ENCODE measurements at places on chromosomes 2 and 18.

- DNase-seq: no peak
Measured at GRCh38 chr2:28802975-28803429, 7.6 kb upstream of the SPDYA start.

GRCh38 chr2:174330945-174331594 is 3.7 kb upstream of the SP9 start:
- no peak for DNase-seq

DNA sequence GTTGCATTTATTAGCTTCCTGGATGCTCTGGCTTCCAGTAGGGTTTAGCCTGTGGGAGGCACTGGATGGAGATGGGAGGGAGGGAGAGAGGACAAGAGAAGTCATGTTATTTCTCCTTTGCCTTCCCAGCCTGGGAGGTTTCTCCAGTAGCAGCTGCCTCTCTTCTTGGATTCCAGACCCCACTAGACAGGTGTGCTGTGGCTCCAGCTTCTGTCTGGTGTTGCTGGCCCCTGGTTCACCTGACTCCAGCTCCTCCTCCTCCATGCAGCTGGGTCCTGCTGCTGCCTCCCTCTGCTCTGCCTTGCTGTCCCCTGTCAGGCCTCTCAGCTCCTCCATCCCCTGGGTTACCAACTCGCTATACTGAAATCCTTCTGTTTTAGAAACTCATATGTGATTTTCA is 188.9 kb upstream of the TNP1 start:
- DNase-seq: no peak

- DNase-seq: no peak
Measured at GRCh38 chr2:208929139-208929864, 494.5 kb upstream of the MAP2 start.

- no peak for DNase-seq
Measured at GRCh38 chr2:165058476-165059265, 103.3 kb upstream of the SLC38A11 start.
